NT2/D1 (cell line): ENCODE measurements at places on chromosomes 5 and 9.

DNA sequence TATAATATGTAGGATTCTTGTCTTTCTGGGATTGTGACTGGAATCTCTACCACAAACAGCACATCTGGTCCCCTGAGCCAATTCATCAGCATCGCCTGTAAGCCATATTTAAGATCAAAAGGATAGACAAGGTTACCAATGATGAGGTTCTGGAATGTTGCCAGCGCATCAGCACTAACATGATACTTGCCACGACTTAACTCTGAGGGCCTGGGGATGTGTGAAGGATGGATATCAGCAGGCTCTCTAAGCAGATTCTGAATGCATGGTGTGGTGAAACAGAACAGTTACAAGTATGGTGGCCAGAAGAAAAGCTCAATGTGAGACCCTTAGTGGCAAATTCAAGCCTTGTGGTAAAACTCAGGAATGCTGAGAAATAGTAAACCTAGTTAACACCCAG lies 143.0 kb downstream of the XRCC4 start:
- no peak for DNase-seq

DNA sequence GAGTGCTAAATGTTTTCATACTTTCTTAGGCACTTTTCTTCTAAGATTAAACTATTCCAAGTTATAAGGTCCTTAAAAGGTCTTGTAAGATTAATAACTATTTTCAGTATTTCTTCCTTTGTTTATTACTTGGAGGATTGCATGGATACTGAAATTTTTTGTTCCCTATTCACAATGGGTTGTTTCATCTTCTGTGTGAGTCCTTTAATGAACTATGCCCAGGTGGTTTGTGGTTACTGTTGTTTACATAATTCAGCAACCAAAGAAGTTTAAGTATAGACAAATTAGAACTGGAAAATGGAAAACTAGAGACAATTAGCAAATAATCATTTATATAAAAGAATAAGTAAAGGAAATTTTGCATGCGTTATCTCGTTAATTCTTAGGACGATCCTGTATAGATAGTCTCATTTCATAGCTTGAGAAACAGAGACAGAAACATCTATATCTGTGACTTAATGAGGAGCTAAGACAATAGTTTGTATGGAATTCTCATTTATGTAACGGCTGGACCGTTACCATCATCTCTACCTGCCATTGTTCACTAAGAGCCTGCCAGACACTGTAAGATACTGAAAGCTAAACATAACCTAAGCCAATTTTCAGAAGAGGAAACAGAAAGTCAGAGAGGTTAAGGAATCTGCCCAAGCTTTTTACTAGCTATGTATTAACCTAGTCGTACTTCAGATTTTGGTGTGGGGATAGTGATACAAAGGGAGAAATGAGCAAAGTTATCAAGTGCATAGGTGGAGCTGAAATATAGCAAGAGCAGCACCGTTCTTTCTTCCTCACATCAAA lies 148.2 kb downstream of the PAM start:
- no peak for DNase-seq

DNA sequence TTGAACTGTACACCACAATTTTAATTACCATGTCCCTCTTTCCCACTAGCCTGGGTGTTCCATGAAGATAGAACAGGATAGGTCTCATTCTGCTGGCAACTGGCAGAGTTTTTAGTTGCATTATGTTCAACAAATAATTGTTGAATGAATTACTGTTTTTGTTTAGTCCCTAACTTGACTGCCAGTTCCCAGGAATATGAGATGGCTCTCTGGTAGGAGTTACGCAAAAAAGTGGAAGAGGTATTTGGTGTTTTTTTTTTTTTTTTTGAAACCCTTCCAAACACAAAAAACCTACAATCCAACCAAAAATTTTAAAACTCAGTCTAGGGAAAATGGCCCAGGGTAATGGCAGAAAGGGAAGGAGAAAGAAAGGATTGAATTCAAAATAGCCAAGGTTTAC lies 153.6 kb downstream of the GNAQ start:
- no peak for DNase-seq

- no peak for DNase-seq
Observed at GRCh38 chr9:98300611-98301010, 45.2 kb upstream of the TBC1D2 start.

DNA sequence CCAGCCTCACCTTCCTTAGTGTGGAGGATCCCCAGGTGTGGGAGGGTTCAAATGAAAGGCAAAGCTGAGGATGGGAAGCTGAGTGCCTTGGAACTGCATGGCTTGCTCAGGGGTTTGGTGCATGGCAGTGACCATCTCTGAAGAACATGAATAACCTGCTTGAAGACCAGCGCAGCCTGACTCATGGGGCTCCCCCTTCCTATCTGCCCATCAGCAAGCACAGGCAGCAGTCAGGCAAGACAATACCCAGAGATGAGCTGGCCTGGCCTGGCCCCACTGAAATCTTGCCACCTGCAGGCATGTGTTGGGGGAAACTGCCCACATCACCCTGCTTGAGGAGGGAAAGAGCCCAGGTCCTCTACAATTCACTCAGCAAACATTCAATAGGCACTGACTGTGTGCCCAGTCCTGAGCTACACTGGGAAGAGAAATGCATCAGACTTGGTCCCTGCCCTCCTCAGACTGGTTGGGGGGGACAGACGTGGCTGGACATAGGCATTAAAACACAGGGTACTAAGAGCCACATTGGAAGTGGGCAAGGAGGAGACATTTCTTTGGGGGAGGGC lies 105.0 kb upstream of the ALDH1B1 start:
- DNase-seq = no peak

- DNase-seq = no peak
Observed at GRCh38 chr5:168064933-168065622, 226.4 kb upstream of the WWC1 start.

DNA sequence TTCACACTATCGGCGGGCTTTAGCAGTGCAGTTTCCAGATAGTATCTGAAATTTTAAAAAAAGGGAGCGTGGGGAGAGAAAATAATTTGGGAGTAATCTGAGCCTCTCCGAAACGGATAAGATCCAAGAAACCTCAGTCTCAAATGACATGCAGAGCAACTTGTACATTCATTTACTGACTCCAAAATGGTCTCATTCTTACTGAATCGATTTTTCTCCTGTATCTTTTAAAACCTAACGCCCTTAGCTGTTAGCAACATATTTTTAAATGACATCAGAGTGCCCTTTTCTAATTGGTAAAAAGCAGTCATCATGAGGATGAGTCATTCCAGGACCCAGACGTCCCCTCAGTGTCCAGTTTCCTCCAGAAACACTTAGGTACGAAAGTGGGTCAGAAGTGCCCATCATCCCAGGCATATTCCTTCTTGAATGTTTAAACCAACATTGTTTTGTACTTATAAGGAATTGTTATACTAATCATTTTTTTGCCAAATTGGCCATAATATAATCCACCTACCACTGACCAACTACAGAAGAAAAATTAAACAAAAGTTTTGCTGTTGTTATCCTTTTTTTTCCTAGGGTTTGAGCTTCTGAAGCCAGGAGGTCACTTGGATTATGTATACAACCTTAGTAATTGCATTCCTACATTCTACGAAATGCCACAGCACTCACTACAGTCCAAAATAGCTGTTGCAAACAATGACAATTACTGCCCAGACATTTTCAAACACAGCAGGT lies 354.4 kb downstream of the ADAMTS6 start:
- no peak for DNase-seq

DNA sequence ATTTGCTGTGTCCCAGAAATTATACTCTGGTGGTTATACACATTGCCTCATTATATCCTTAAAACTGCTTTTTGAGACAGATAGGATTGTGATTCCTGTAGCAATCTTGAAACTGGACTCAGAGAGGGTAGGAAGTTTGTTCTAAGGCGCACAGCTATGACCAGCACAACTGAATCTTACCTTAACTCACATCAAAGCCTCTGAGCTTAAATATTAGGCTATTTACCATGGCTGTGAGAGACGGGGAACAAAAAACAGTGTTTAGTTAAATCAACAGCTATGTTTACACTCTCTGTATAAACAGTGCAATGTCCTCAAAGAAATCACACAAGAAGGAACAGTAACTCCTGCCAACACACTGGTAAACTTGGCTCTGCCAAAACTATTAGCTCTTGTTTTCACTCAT lies 50.9 kb upstream of the TUT7 start:
- DNase-seq = no peak

DNA sequence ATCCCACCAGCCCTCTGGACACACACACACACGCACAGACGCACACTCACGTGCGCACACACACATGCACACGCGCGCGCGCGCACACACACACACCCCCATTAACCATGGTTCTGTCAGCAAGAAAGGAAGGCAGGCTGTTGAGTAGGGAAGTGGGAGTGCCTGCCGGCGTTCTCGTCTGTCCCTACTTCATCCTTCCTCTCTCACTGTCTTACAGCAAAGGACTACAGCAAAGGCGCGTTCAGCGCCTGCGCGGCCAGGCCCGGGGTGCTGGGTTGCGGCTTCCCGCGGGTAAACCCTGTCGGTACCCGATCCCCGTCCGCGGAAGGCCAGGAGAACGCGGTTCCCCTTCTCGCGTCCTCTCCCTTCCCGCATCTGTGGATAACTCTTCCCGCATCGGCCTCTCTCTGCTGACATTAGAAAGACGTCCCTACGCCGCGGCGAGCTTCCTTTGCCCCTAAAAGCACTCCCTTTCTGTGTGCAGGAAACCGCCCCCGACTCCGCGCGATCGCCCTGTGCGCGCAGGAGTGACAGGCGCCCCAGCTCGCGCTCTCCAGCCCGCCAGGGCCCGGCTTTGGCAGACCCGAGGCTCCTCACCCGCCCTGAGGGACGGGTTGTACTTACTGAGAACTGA lies 219.2 kb downstream of the AGTPBP1 start:
- DNase-seq = peak; percentile 40

GRCh38 chr5:52674815-52675545 lies 112.7 kb upstream of the ITGA1 start:
- no peak for DNase-seq

- no peak for DNase-seq
Observed at GRCh38 chr9:3478549-3478953, 47.2 kb downstream of the RFX3 start.

- peak; percentile 56 for DNase-seq
Observed at GRCh38 chr5:133247881-133248624, 196.2 kb downstream of the HSPA4 start.

DNA sequence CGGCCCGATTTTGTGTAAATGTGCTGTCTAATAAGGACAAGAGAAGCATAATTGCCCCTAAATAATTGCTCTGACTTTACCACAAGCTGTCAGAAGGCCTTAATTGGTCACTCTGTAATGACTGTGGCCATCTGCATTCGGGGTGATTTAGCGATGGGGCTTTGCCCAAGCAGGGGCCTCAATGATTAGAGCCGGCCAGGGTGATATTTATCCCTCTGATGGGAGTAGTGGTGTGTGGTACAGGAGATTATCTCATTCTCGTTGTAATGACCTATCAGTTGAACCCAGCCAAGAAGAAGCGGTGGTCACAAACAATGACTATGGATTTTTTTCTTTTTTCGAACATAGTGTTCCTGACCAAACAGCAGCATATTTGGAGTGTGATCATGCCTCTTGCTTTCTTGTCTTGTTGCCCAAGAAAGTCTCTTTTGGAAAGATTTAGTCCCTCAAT lies 72.0 kb upstream of the SAP30L start:
- DNase-seq = no peak

GRCh38 chr9:23754551-23754950 lies 71.5 kb downstream of the ELAVL2 start:
- DNase-seq = no peak

DNA sequence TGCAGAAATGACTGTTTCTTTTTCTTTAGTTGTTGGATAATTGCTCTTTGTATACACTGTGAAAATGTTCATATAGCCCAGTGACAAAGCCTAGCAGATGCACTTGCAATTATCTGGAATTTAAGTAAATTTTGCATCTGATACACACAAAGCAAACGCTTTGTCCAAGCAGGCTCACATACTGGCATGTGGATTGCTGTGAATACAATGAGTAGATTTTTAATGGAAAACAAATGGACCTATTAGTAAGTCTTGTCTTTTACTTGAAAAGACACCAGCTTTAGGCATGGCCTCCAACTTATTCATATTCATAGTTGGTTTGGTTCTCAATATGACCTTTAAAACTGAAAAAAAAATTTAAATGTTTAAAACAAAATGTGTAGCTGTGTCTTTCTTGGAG lies 1299.8 kb upstream of the WWC1 start:
- DNase-seq = no peak

GRCh38 chr9:110148384-110148783 lies 59.6 kb downstream of the C9orf152 start:
- DNase-seq = no peak
